ENCODE measurements at places on chromosomes 7 and 10. TPM values are rescaled to one million over a fixed set of nuclear protein-coding genes. Genes with fewer than 3 reads are reported as not detected.
A peak's percentile ranks its signal among the peaks of the same experiment; 100 is the strongest.

- no peak overlapping the region for H3K4me3 ChIP-seq
- peak overlapping the region; percentile 68 for H3K27ac ChIP-seq
- peak; percentile 71 for DNase-seq
- H3K4me1 ChIP-seq = peaks cover 59% of the 10 kb centered on the region
- H3K27me3 ChIP-seq = no peaks in the 10 kb centered on the region
- no peaks in the 10 kb centered on the region for H3K36me3 ChIP-seq
Measured at GRCh38 chr7:55546814-55547213, 25.5 kb downstream of the VOPP1 start.

DNA sequence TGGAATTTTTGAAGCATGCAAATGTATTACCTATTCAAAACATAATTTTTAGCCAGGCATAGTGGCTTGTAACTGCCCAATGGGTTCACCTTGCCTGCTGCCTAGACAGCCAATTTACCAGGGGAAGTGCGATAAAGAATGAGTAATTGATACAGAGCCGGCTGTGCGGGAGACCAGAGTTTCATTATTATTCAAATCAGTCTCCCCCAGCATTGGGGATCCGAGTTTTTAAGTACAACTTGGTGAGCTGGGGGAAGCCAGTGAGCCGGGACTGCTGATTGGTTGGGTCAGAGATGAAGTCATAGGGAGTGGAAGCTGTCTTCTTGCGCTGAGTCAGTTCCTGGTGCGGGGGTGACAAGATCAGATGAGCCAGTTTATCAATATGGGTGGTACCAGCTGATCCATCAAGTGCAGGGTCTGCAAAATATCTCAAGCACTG, 29.1 kb upstream of the NRBF2 start:
- H3K4me3 ChIP-seq = no peak overlapping the region
- H3K4me1 ChIP-seq = peaks cover 10% of the 10 kb centered on the region

The HTR7 gene
- 0.22 TPM for total RNA-seq

- no peak overlapping the region for H3K4me3 ChIP-seq
- DNase-seq = no peak
- H3K27me3 ChIP-seq = no peaks in the 10 kb centered on the region
- no peaks in the 10 kb centered on the region for H3K4me1 ChIP-seq
- H3K27ac ChIP-seq = no peak overlapping the region
Measured at GRCh38 chr10:92405419-92405924, 114.5 kb downstream of the MARCHF5 start.

GRCh38 chr10:133394064-133394663, at the start of gene MTG1:
Gene MTG1 (plus strand): TSS chr10:133394157. CDS start chr10:133394221, 64 bp downstream.
- peak within 1 kb of the TSS; percentile 90 for H3K4me3 ChIP-seq
- H3K27me3 ChIP-seq = no peaks in the 10 kb centered on the region
- peak; percentile 94 for DNase-seq

DNA sequence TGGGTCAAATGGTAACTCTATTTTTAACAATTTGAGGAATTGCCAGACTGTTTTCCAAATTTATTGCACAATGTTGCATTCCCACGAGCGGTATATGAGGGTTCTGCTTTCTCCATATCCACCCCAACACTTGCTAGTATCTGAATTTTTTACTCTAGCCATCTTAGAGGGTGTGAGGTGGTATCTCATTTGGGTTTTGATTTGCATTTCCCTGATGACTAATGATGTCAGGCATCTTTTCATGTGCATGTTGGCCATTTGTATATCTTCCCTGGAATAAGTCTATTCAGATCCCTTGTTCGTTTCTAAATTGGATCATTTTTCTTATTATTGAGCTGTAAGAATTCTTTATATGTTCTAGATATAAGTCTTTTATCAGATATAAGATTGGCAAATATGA, 97.7 kb downstream of the TPK1 start:
- no peaks in the 10 kb centered on the region for H3K36me3 ChIP-seq
- DNase-seq = no peak
- H3K4me3 ChIP-seq = no peak overlapping the region
- no peaks in the 10 kb centered on the region for H3K27me3 ChIP-seq
- H3K4me1 ChIP-seq = peaks cover 11% of the 10 kb centered on the region

DNA sequence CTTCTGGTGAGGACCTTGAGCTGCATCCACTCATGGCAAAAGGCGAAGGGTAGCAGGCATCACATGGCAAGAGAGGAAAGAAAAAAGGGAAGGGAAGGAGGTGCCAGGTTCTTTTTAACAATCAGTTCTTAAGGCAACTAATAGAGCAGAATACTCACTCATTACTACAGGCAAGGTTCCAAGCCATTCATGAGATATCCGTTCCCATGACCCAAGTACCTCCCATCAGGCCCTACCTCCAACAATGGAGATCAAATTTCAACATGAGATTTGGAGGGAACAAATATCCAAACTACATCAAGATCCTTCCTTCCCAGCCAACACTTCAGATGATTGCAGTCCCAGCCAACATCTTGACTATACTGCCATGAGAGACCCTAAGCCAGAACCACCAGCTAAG, 38.9 kb upstream of the YAE1 start:
- no peak for DNase-seq
- no peaks in the 10 kb centered on the region for H3K4me1 ChIP-seq
- no peak overlapping the region for H3K4me3 ChIP-seq
- no peaks in the 10 kb centered on the region for H3K36me3 ChIP-seq
- H3K27me3 ChIP-seq = peaks cover 53% of the 10 kb centered on the region
- H3K27ac ChIP-seq = no peak overlapping the region

The OR2A12 gene
- total RNA-seq = not detected

DNA sequence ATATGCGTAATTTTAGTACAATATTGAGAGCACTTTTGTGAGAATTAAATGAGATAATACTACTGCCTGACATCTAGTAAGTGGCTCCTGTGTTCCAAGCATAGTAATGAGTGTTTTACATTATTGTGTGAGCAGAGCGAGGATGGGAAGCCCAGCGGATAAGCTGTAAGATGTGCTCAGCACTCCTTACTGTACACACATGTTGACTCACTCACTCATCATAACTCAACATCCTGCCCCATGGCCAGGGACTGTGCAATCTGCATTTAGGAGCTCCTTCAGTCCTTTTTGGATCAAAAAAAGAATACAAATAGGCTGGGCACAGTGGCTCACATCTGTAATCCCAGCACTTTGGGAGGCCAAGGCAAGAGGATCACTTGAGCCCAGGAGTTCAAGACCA, 72.9 kb upstream of the NEBL start:
- H3K27me3 ChIP-seq = no peaks in the 10 kb centered on the region
- no peak for DNase-seq
- H3K4me1 ChIP-seq = no peaks in the 10 kb centered on the region
- H3K36me3 ChIP-seq = no peaks in the 10 kb centered on the region
- H3K27ac ChIP-seq = no peak overlapping the region
- no peak overlapping the region for H3K4me3 ChIP-seq

DNA sequence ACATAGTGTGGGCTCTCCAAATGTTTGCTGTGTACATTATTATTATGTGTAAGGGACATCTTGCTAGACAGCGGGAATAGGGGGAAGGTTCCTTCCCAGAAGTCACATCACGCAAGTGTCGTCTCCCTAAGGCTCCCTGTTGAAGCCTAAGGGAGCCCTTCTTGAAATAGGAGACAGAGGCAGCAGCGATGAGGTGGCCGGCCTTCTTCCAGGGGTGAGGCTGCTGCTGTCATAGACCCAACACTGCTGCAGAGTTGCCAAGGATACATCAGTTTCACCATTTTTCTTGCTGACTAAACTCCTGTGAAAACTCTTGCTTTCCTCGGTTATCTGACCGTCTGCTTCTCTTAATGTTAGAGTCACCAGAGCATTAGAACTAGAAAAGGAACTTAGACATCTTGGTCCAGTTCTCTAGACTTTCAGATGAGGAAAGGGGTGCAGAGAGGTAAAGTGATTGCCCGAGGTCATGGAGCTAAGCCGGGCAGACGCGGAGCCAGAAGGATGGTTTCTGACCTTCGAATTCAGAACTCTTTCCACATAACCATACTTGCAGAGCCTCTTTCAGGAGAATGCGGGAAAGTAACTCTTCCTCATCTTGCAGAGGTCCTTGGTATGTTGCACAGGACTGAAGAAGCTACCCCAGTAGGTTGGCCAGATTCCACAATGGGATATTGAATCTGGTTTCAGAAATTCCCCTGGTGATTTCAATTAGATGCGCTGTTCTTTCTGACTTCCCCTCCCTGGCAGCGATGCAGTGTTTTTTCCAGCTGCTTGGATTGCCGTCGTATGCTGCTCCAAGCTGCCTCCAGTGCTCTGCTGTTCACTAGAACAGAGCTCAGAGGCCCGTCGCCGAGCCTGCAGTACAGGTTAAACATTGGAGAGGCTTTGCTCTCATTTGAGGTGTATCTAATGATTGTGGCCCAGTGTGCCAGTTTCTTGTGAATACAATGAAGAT, 217.1 kb downstream of the CAMK1D start:
- H3K27me3 ChIP-seq = no peaks in the 10 kb centered on the region
- no peaks in the 10 kb centered on the region for H3K36me3 ChIP-seq
- no peaks in the 10 kb centered on the region for H3K4me1 ChIP-seq
- peak; percentile 28 for DNase-seq
- peak overlapping the region; percentile 49 for H3K27ac ChIP-seq

DNA sequence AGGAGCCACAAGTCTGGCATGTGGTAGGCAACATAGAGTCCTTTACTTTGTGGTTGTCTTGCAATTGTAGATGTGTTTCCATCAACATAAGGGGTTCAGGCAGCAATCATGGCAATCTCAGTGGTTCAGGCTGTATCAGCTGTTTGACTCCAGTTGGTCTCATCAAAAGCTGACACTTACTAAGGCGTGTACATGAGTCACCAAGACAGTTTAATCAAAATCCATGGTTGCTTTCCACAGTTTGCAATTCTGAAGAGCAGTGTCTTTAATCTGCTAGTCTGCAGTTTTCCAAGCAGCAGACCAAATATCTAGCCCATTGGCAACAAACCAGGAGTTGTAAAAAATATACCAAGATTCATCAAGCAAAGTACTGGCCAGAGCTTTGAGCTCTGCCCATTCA, 210.2 kb downstream of the MDFIC start:
- no peak for DNase-seq
- no peaks in the 10 kb centered on the region for H3K27me3 ChIP-seq
- H3K4me3 ChIP-seq = no peak overlapping the region
- no peak overlapping the region for H3K27ac ChIP-seq

DNA sequence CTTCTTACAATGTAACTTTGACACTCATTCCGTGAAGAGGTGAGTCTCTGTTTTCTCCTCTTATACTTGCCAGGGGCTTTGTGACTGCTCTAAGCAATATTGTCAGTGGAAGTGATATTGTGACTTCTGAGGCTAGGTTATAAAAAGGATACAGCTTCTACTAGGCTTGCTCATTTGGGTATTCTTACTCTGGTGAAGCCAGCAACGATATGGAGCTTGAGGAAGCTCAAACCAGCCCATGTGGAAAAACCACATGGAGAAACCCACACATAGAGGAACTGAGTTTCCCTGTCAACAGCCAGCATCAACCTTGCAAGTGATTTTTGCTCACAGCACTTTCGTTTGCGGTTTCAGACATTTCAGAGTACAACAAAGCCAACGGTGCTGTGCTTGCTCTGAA, 149.6 kb upstream of the SEMA3E start:
- H3K4me3 ChIP-seq = no peak overlapping the region
- no peak for DNase-seq

The ABI1 gene
- total RNA-seq = 29.2 TPM

GRCh38 chr10:99998889-99999288, 10.9 kb downstream of the DNMBP start:
- H3K4me1 ChIP-seq = peaks cover 82% of the 10 kb centered on the region
- H3K27me3 ChIP-seq = no peaks in the 10 kb centered on the region
- no peak overlapping the region for H3K4me3 ChIP-seq
- no peak overlapping the region for H3K27ac ChIP-seq

DNA sequence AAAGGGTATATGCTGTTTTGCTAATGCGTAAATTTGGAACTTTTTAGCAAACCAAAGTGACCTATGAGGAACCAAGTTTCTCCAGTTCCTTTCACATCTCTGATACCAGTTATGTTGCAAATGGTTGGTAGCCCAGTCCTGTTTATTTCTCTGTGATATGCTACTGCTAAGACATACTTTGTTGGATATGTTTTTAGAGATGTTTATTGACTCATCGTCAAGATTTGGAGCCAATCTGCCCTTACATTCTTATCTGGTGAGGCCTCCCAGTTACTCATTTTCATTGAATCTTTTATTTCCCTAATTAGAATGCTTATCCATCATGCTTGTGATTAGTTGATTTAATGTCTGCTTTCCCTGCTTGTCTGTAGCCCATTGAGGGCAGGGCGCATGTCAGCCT, 58.9 kb downstream of the LRGUK start:
- no peaks in the 10 kb centered on the region for H3K4me1 ChIP-seq
- no peak for DNase-seq
- no peaks in the 10 kb centered on the region for H3K36me3 ChIP-seq
- no peak overlapping the region for H3K4me3 ChIP-seq

The AKAP9 gene
- total RNA-seq = 49.4 TPM

- no peaks in the 10 kb centered on the region for H3K4me1 ChIP-seq
- no peak overlapping the region for H3K4me3 ChIP-seq
- H3K36me3 ChIP-seq = no peaks in the 10 kb centered on the region
- H3K27ac ChIP-seq = no peak overlapping the region
- DNase-seq = no peak
- no peaks in the 10 kb centered on the region for H3K27me3 ChIP-seq
Measured at GRCh38 chr10:79939969-79940368, 8.9 kb downstream of the SFTPD start.

- H3K4me3 ChIP-seq = no peak overlapping the region
- no peaks in the 10 kb centered on the region for H3K36me3 ChIP-seq
- no peak for DNase-seq
- no peaks in the 10 kb centered on the region for H3K27me3 ChIP-seq
- H3K27ac ChIP-seq = peak overlapping the region; percentile 41
- H3K4me1 ChIP-seq = peaks cover 68% of the 10 kb centered on the region
Measured at GRCh38 chr10:127945341-127945758, 38.4 kb downstream of the PTPRE start.

The TPK1 gene
- total RNA-seq = 3.5 TPM

The ANKRD1 gene
- total RNA-seq = 2,047 TPM

DNA sequence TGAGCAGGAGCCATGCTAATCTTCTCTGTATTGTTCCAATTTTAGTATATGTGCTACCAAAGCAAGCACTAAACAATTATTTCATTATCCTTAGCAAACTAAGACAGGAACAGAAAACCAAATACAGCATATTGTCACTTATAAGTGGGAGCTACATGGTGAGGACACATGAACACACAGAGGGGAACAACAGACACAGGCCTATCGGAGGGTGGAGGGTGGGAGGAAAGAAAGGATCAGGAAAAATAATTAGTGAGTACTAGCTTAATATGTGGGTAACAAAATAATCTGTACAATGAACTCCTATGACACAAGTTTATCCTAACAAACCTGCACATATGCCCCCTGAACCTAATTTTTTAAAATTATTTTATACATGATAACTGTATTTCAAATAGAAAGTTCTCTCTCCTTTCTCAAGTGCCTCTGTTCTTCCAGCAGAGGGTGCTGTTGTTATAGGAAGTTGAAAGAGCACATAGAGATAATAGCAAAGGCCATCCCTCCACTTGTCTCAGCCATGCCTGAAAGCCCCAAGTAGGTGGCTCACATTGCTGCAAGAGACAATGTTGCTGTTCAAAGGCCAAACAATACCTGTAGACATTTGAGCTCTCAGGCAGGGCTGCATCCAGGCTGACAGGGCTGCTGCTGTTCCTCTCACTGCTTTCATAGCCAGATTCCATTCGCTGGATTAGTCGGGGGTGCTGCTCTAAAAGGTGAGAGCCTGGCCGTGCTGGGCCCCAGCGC, 33.4 kb upstream of the PPP3CB start:
- DNase-seq = no peak
- H3K36me3 ChIP-seq = peaks cover 55% of the 10 kb centered on the region
- H3K27me3 ChIP-seq = no peaks in the 10 kb centered on the region
- H3K27ac ChIP-seq = no peak overlapping the region
- no peaks in the 10 kb centered on the region for H3K4me1 ChIP-seq

GRCh38 chr7:104966022-104966421, 48.0 kb upstream of the KMT2E start:
- H3K27me3 ChIP-seq = no peaks in the 10 kb centered on the region
- peaks cover 41% of the 10 kb centered on the region for H3K4me1 ChIP-seq
- H3K4me3 ChIP-seq = no peak overlapping the region
